ENCODE measurements at places on chromosomes 11 and 22.

DNA sequence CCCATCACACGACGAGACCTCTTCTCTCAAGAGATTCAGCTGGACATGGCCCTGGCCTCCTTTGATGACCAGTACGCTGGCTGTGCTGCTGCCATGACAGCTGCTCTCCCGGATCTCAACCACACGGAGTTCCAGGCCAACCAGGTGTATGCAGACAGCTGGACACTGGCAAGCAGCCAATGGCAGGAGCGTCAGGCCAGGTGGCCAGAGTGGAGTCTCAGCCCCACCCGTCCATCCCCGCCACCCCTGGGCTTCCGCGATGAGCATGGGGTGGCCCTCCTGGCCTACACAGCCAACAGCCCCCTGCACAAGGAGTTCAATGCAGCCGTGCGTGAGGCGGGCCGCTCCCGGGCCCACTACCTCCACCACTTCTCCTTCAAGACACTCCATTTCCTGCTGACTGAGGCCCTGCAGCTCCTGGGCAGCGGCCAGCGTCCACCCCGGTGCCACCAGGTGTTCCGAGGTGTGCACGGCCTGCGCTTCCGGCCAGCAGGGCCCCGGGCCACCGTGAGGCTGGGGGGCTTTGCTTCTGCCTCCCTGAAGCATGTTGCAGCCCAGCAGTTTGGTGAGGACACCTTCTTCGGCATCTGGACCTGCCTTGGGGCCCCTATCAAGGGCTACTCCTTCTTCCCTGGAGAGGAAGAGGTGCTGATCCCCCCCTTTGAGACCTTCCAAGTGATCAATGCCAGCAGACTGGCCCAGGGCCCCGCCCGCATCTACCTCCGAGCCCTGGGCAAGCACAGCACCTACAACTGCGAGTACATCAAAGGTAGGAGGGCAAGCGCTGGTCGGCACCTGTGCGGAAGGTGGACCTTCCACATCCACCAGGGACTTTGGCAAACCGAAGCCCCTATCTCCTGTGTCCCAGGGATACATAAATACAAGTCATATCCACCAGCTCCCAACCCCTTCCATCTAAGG lies 11.3 kb downstream of the CHRNA10 start:
- DNase-seq: no peak

- DNase-seq: no peak
These were observed 27.2 kb upstream of the MYO18B start for GRCh38 chr22:25714739-25715138.

DNA sequence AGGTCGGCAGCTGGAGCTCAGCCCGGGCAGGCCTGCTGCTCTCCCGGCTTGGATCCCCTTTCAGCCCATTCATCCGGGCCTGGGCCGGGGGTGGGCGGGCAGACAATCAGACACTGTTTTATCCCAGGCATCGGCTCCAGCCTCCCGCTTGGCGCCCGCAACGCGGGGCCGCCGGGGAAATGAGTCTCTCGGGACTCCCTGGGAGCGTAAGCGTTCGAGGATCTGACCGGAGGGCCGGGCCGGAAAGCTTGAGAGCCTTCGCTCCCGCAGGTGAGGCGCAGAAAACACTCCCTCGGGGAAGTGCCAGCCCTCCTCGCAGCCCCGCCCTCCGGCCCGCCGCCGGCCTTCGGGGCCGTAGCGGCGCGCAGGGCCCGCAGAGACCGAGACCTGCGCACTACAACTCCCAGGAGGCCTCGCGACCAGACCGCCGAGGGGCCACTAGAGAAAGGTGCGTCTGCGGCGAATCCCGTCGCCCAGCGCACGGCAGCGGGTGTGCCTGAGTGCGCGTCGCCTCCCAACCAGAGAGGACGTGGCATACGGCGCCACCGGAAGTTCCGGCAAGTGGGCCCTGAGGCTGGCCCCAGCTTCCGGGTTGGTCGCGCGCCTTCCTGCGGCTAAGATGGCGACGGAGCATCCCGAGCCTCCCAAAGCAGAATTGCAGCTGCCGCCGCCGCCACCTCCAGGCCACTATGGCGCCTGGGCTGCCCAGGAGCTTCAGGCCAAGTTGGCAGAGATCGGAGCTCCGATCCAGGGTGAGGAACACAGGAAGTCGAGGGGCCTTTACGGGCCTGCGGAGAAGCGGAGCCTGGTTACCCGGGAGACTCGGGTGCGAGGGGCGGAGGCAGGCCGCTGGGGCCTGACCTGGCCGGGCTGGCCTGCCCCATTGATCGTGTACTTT lies at the start of gene SF3B2:
TSS of gene SF3B2 (plus strand) at position 599 of the 898 bp plus-strand sequence. CDS start at position 620, 21 bp downstream.
- DNase-seq: peak; percentile 94

DNA sequence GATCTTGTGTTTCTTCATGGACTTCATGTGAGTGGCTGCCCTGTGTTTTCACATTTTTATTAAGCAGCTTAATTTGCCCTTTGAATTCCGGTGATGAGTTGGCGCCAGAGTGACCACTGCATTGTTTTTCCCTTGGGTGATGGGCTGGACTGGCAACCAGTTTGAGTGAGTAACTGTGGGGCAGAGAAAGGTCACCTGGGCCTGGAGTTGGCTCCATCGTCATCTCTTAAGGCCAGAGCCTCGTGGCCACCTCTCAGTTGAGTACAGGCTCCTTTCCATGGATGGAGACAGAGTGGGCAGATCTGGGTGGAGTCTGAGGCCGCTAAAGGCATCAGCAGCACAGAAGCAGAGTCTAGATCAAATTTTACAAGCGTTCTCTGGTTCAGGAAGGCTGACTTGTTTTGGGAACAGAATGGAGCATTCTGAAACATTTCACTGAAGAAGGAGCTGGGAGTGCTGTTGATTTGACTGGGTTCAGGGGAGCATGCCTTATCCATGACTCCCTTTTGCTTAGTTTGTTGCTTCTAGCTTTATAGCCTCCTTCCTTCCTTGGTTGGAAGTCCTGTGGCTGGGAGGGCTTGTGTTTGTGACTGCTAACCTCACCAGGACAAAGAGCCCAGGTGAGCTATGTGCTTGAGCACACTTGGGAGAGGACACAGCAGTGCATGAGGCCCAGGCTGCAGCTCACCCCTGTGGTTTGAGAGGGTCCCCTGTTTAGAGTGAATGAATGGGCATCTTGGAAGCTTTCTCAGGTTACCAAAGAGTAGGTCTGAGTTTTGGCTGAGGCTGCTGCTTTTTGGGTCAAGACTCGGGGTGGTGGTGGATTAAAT lies 7.8 kb downstream of the BCR start:
- no peak for DNase-seq

DNA sequence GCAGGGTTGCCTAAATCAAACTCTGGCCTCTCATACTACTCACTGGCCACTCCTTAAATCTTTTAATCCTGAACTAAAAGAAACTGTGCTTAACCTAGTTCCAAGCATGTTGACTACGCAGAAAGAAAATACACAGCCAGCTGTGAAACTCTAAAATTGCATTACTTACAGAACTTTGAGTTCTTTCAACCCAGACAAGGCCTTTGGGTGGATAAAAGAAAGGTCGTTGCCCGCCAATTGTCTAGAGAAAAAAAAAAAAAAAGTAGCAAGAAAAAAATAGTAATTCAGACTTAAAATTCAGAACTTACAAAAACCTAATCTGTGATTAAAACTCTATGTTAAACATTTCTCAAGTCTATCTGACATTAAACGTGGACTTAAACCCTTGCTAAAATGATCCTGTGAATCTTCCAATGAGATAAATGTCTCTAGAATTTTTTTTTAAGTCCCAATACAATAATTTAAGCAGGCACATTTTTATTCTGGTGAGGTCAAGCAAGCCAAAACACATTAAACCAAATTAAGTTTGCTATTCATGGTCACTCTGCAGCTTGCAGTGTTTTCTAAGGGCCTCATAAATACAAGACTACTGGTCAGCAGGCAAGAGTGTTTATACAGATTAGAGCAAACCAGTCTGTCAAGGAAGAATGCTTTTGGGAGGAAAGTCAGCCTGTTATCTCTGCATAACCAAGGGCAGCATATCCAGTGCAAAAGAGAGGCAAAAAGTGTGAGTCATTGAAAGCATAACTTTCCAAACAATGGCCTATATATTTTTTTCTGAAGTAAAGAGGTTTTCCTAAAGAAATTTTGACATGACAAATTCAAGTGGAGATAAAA lies 29.5 kb upstream of the CCDC34 start:
- no peak for DNase-seq

DNA sequence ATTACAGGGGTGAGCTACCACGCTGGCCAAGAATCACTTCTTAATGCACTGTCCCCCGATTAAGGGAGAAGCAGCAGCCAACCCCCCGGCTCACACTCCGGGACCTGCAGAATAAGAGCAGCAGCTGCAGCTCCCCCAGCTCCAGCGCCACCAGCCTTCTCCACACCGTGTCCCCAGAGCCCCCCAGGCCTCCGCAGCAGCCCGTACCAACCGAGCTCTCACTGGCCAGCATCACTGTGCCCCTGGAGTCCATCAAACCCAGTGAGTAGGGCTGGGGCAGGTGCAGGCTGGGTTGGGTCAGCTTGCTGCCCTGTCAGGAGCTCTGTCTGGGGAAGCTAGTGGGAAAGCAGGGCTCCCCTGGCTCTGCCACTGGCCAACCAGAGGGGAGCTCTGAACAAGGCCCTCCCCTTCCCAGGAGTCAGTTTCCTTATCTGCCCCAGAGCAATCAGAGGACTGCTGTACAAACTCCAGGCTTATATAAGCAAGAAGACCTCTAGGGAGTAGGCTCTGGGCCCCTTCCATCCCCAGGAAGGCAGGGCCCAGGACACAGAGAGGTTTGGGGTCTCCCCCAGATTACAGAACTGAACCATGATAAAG lies 8.5 kb upstream of the SH3BP1 start:
- no peak for DNase-seq

DNA sequence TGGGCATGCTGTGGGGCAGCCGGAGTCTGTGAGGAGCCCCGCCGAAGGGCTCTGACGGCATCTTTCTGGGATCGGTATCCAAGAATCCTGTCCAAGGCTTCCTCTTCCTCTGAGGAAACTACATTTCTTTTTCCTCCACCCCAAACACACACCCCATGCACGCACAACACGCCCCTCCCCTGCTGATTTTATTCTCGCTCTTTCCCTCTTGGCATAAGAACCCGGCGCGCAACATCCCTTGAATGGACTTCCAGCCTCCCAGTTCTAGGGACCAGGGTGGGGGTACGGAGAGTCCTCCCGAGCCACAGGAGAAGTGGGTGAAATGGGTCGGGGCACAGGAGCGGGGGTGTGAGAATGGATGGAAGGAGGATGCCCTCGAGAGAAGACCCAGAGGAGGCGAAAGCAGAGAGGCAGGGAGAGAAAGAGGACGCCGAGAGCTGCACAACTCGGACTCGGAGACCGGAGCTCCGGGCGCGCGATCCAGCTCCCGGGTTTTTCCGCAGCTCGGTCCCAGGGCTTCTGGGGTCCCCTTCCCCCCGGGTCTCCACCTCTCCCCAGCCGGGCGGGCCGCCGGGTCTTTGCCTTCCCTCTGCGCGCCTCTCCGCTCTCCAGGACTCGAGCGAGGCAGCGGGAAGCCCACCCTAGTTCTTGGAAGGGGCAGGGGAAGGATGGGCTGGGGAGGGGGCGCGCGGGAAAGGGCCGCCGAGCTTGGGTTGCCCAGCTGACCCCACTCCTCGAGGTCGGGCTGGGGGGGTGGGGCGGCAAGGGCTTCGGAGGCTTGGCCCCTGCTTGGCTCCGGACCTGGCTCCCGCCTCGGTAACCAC lies 1.5 kb upstream of the LARGE1 start:
- DNase-seq: peak; percentile 48

- DNase-seq: no peak
These were observed 11.2 kb upstream of the CHST1 start for GRCh38 chr11:45676522-45677095.
